Esophagus muscularis mucosa (tissue), 4 donors: ENCODE measurements at places on chromosomes 4 and X. TPM values are rescaled to one million over a fixed set of nuclear protein-coding genes. Genes with fewer than 3 reads are reported as not detected.

AFM gene
- not detected for total RNA-seq

DNA sequence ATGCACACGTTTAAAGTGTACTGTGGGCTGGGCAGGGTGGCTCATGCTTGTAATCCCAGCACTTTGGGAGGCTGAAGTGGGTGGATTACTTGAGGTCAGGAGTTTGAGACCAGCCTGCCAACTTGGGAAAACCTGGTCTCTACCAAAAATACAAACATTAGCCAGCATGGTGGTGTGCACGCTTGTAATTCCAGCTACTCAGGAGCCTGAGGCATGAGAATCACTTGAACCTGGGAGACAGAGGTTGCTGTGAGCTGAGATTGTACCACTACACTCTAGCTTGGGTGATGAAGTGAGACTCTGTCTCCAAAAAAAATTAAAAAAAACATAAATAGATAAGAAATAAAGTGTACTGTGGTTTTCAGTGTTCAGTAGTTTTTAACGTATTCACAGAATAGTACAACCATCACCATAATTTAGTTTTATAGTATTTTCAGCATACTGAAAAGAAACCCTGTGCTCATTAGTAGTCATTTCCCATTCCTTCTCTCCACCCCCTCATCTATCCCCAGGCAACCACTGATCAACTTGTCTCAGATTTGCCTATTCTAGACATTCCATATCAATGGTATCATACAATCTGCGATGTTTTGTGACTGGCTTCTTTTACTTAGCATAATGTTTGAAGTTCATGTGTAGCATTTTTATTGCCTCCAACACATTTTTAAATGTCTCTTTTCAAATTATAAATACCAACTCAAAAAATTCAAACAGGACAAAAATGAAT lies 19.1 kb downstream of the SLAIN2 start:
- no peak for DNase-seq

LAMTOR3 gene
- total RNA-seq = 50.3 TPM

DNA sequence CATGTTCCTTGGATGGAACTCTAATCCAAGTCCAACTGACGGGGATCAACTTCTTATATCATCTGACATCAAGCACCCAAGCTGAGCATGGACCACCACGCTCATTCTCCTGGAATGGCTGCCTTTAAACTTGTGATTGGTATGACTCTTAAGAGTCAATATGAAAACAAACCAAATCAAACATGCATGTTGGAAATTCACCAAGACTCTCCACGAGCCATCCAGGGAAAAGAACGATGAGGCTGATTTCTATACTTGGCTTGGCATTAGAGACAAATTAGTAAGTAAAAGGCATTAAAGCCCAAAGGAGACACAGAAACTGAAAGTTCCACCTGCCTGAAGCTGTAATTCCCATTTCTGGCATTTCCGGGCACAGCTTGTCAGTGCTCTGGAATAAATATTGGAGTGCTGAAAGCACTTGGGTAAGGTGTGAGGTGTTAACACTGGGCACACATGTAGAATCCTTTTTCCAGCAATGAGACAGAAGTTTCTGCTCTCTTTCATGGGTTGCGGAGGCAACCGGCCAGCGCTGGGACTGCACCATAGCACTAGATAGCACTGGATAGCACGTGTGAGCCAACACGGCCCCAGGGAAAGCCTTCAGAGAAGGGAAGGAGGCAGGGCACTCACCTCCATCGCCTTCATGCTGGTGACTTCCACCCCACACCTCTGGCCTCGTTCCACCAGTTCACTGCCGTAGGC lies 42.1 kb upstream of the CENPU start:
- DNase-seq = no peak

DNA sequence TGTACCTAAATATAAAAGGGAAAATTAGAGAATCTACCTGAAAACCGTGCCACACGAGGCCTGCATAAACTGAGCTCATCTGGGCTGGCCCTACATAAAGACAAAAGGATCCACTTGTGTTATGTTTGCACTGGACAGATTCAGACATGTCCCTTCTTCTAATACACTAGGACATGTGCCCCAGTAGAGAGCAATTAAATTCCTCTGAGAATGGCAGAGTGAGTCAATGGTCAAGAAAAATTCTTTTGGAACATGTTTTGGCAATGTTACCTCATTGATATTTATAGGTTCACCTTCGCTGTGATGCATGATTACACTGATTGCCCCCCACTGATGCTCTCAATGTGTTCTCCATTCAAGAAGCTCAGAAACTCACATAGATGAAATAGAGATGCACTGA lies 95.2 kb downstream of the MANBA start:
- DNase-seq = no peak

DNA sequence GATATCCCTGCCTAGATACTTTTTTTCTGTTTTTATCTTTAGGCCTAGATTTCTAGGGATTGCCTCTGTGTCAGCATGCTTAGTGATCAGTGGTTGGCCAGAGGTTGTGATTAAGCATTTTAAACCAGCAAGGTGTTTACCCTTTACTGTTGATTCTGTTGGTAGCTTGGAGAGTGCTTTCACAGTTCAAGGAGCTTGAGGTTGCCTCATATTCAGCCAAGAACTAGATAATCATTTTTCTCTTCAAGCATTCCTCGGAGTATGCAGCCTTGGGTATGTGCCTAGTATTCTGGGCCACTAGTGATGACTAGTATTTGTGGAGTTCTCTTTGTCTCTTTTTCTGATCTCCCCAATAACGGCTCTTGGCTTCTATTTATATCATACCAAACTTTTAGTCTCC lies 20.4 kb downstream of the APOOL start:
- DNase-seq = no peak

DNA sequence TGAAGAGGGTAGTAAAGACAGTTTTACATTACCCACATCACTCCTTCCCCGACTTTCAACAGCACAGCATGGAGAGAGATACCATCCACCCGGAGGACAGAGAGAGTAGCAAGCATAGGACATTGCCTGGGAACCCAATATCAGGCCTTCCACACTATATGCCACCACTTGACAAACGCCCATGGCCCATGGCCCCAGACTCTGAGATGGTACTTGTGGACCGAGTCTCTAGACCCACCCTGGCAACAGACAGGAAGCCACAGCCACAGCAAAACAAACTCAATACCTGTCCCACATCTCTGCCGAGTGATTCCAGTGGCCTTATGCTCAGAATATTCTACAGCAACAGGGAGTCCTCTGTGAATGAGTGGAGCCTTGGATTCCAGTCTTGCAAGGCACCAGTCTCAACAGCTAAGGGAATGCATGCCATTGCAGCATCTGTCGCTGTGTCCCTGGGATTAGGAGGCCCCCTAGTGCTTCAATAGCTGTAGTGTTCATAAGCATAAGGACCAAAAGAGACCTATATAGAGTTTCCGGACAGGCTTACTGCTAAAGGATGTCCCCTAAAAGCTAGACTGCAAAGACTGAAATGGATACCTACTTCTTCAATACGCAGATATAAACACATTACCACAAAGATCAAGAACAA lies 14.7 kb upstream of the CT55 start:
- DNase-seq = no peak

FTHL17 gene
- not detected for total RNA-seq

DNA sequence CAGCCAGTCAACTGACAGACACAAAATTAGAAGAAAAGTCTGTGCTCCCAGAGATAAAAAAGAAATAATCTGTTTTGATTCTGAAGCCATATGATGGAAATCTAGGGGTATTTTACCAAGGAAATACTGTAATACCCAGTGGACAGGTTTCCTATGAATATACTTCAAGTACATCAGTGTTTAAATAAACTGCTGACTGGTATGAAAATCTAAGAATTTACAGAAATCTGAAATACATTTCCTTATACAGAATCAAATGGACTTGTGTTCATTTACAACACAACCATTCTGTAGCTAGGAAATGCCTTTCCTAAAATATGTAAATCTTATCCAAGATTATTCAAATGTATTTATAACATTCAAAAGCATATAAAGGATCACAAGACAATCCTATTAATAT lies 13.4 kb downstream of the YTHDC1 start:
- DNase-seq = no peak

GRCh38 chr4:40143926-40144508 lies 52.8 kb upstream of the RHOH start:
- no peak for DNase-seq

- DNase-seq = no peak
Measured at GRCh38 chr4:37243722-37244582, 591 bp upstream of the NWD2 start.

DNA sequence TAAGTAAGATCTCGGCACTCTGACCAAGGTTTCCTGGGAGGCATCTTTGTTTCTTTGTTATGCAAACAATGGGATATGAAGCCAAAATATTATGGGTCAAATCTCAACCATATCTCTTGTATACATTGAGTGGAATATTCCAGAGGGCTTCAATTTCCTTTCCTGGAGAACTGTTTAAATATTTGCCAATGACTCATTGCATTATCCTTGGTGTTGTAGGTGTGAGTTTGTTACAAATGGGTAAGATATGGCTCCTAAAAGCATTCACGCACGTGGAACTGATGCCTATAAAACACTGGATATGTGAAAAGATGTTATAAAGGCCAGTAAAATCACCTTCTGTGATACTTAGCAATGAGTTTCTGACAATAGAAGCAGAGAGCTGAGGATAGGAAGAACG lies 150.5 kb upstream of the WDR1 start:
- no peak for DNase-seq

DNA sequence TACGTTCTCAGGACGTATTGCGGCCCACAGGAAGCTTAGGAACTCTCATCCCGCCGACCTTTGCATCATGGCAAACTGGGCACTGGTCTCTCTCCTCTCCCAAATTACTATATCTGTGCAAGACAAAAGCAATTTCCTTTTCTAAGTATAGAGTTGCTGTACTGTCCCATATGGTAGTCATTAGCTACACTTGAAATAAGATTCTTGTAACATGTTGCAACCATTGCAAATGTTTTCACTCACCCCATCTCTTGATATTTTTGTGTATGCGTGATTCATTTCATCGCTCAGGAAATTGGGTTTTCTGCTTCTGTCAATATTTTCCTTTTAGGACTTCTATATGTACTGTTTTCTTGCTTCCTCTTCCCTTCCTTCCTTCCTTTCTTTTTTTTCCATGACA lies 15.7 kb downstream of the ARMCX6 start:
- no peak for DNase-seq

DNA sequence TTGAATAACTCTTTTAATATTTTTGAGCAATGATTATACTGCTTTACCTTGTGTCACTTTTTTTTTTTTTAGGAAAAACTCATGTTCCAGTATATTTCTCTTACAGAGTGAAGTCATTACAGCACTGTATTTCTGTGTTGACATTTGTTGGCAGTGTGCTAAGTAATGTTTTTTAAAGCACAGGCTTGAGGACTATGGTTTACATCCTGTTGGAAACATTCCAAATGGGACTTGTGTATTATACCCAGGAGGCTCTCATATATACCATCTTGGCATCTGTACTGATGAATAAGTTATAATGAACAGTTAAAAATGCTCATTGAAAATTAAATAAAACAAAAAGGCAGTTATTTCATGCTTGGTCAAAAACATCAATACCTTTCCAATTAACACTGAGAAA lies 33.8 kb downstream of the CEP44 start:
- no peak for DNase-seq

AMTN gene
- not detected for total RNA-seq

GRCh38 chr4:108840426-108840975 lies 77.6 kb upstream of the ETNPPL start:
- no peak for DNase-seq

ENOX2 gene
- total RNA-seq = 17.1 TPM

DNA sequence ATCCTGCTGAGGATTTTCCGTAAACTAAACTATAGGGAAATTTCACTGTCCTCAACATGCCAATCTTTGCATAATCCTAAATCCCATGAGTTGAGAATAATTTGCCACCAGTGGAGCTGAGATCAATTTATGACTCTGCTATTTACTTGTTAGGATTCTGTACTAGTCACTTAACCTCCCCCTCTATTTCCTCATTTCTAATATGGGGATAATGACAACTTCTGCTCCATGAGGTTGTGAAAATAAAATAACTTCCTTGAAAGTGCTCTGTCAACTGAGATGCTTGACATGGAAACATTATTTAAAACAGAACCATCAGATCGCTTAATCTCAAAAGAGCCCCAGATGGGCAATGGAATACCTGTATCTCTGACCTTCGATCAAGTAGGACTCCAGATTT lies 2.6 kb upstream of the FGF16 start:
- DNase-seq = no peak

DNA sequence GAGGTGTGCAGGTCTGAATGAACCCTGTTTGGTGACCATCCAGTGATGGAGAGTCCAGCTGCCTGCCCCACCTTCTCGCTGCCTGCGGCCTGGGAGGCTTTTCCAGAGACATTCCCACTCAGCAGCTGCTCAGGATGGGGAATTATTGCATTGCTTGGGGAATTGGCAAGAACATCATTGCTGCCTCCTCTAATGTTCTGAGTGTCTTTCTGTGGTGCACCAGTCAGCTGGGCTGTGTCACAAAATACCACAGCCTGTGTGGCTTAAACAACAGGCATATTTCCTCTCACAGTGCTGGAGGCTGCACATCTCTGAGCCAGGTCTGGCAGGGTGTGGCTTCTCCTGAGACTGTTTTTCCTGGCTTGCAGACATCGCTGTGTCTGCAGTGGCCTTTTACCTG lies 86.8 kb upstream of the AFAP1 start:
- no peak for DNase-seq

ALPK1 gene
- 19.9 TPM for total RNA-seq

- no peak for DNase-seq
Measured at GRCh38 chr4:129314781-129315180, 218.8 kb downstream of the C4orf33 start.

DNA sequence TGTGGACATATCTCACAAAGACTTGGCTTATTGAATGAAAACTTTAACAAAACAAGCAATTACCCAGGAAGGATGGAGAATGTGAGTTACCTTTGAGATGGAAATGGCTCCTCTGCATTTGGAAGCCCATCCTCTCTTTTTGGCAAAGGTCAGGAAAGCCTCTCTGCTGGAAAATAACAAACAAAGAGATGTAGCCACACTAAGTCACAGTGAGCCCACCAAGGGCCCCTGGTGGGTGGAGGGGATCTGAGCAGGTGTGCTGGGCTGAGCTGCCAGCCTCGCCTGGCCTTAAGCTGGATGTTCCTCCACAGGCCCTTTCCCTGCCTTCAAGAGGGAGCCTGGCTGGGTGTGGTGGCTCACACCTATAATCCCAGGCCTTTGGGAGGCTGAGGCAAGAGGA lies 269.2 kb downstream of the HNRNPD start:
- no peak for DNase-seq

CLDN22 gene
- not detected for total RNA-seq

- no peak for DNase-seq
Measured at GRCh38 chr4:8781641-8782040, 90.0 kb downstream of the HMX1 start.

GRCh38 chr4:123667991-123668390 lies 271.4 kb downstream of the SPRY1 start:
- no peak for DNase-seq

DNA sequence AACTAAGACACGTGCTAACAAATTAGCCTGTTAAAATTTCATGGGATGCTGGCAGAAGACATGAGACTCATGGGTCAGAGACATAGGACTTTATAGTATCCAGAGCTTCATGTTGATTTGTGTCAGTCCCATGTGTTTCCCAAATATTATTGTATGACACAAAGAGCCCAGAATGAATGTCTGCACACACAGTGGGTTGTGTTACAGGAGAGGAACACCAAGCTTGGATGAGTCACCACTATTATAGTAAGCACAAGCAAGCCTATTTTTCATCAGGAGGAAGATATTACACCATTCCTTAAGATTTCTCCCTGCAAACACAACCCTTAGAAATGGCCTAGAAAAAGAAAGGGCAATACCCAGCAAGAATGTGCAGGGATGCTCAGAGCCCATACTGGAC lies 15.4 kb downstream of the BBS12 start:
- DNase-seq = no peak

GRCh38 chr4:184279496-184280061 lies 61.9 kb upstream of the ENPP6 start:
- DNase-seq = peak; percentile 24

MID2 gene
- 37.1 TPM for total RNA-seq

SMIM10 gene
- 11.4 TPM for total RNA-seq

ALAS2 gene
- 3.5 TPM for total RNA-seq
